ENCODE measurements at places on chromosomes 2 and 18.

DNA sequence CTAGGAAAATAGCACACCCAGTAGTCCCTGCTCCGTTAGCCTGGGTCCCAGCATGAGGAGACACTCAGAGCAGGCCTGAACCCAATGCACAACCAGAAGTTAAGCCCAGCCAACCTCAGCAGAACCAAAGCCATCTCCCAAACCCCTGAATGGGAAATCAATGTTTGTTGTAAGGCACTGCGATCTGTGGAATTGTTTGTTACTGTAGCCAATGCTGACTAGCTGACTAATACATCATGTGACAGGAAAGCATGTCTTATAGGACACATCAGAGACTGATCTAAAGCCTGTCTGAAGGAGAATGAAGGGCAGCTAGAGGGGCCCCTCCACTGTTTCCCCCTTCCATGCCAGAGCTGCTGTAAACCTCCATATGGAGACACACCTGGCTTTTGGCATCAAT is 96.4 kb downstream of the MARCHF4 start:
- no peak for DNase-seq

DNA sequence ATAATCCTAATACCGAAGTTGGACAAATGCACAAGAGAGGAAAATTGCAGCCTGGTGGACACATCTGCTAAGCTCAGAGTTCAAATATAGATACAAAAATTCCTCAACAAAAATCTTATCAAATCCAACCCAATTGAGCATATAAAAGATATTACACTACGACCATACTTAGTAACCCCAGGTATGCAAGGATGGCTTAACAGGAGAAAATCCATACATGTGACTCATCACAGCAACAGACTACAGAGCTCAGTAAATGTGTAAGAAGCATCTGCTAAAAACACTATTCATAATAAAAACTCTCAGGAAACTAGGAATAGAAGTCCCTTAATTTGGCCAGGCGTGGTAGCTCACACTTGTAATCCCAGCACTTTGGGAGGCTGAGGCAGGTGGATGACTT is 28.3 kb downstream of the HS6ST1 start:
- DNase-seq: no peak

DNA sequence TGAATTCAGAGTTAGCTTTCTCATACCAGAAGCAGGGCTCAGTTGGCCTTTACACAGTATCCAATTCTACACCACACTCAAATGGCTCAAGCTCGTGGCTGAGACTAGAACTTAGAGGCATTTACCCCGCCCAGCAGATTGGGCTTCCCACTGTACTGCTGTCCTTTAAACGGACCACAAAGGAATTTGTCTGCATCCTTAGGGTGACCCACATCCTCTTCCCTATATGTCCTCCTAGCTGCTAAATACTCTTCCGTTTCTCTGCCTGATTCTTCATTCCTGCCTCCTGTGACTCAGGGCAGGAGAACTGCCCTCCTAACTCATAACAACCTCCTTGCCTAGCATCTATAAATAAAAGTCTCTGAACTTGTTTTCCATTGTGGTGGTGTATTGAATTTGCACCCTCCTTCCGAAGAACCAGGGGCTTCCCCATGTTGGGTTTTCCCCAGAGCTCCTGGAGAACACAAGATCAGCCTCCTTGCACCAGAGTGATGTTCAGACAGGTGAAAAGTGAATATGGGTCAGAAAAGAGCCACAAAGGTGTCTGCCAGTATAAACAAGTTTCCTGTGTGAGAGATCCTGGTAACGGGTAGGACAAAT is 32.0 kb upstream of the MC4R start:
- no peak for DNase-seq

- DNase-seq: no peak
Observed at GRCh38 chr2:241492174-241492565, 16.2 kb downstream of the STK25 start.

- no peak for DNase-seq
Observed at GRCh38 chr2:177430411-177430810, 37.8 kb downstream of the AGPS start.

- DNase-seq: no peak
Observed at GRCh38 chr2:156908825-156909224, 348.7 kb upstream of the GALNT5 start.

DNA sequence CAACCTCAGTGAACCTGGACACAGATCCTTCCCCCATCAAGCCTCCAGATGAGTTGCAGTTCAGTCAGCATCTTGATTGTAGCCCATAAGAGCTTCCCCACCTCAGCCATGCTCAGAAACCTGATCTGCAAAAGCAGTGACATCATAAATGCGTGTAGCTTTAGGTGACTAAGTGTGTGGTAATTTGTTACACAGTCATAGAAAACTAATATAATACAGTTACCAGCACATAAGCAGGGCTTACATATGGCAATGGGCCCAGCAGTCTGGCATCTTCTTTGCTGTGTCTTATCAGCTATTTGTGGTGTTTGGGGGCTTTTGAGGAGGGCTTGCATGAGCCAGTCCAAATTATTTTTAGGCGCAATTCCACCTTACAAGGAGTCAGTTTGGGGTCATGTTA is 807.0 kb downstream of the SLC4A3 start:
- no peak for DNase-seq

DNA sequence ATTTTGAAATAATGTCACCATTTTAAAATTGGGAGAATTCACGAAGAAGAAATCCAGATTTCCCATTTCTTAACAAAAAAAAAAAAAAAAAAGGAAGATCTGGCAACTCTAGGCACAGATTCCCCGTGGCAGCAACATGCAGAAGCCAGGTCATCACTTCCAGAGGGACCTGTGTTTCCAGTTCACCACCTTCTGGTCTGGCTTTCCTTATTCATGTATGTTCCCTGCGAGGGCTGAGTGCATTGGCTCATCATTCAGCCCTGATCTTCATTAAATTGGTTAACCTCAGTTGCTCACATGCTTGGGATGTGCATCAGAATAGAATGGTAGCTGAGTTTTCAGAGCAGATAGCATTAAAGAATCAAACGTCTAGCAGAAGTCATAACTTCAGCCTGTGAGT is 25.0 kb upstream of the MAP3K20 start:
- no peak for DNase-seq
